HepG2 (cell line): ENCODE measurements at places on chromosomes 16 and 17. TPM values are rescaled to one million over a fixed set of nuclear protein-coding genes. Genes with fewer than 3 reads are reported as not detected.
A peak's percentile ranks its signal among the peaks of the same experiment; 100 is the strongest.

SOX9 gene
- total RNA-seq: 27.6 and 40.1 TPM in 2 replicates

YPEL2 gene
- 7.5 and 8.5 TPM in 2 replicates for total RNA-seq

GRCh38 chr16:17723531-17724134 lies 252.9 kb upstream of the XYLT1 start:
- no peaks in the 10 kb centered on the region; the same call in 2 of the 3 replicates for H3K27me3 ChIP-seq
- no peak overlapping the region for H3K27ac ChIP-seq
- H3K4me1 ChIP-seq: no peaks in the 10 kb centered on the region
- no peak overlapping the region for H3K4me3 ChIP-seq
- DNase-seq: no peak
- no peaks in the 10 kb centered on the region for H3K36me3 ChIP-seq

DNA sequence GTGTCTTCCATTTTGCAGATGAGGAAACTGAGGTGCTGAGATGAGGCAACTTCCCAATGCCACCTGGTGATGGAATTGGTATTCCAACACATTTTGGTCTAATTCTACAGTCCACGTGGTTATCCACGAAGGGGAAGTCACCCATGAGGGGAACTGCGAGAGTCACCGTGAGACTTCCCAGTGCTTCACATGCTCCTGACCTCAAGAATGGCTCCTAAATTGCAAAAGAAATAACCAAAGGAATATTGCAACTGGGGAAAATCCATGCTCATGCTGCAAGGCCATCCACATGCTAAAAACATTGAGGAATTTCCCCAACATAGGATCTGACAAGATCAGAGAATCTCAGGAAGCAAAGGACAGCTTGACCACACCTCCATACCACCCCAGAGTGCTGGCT lies 153.9 kb downstream of the HS3ST3B1 start:
- H3K27ac ChIP-seq: peak overlapping the region; percentile 27
- peaks cover 11% of the 10 kb centered on the region for H3K4me1 ChIP-seq
- no peak overlapping the region for H3K4me3 ChIP-seq
- H3K36me3 ChIP-seq: peaks cover 13% of the 10 kb centered on the region
- no peaks in the 10 kb centered on the region for H3K27me3 ChIP-seq
- DNase-seq: no peak

GRCh38 chr17:73598212-73598611 lies 46.0 kb downstream of the SDK2 start:
- no peaks in the 10 kb centered on the region for H3K36me3 ChIP-seq
- no peak for DNase-seq
- peaks cover 66% of the 10 kb centered on the region for H3K27me3 ChIP-seq
- H3K27ac ChIP-seq: no peak overlapping the region
- H3K4me1 ChIP-seq: no peaks in the 10 kb centered on the region

DNA sequence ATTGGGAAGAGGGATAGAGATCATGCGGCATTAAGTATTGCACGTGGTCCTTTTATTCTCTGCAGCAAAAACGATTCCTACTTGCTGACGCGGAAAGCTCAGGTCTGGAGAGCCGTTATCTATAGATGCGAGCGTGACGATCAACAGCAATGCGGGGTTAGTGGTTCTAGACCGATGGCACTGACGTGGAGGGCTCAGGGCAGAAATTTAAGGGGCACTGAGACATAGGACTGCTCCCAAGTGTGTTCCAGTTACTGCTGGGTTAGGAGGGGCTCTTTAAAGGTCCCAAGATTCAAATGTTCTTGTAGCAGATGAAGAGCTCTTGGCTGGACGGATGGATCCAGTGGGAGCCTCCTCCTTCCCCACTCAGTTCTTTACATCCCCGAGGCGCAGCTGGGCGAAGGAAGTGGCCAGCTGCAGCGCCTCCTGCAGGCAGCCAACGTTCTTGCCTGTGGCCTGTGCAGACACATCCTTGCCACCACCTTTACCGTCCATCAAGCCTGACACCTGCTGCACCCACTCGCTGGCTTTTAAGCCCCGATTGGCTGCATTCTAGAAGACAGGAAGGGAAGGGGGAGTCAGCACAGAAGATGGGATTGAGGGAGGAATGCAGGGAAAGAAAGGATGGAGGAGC lies 732 bp upstream of the EXOSC6 start:
- H3K4me1 ChIP-seq: peaks cover 49% of the 10 kb centered on the region
- peaks cover 36% of the 10 kb centered on the region for H3K36me3 ChIP-seq
- DNase-seq: no peak
- H3K27me3 ChIP-seq: no peaks in the 10 kb centered on the region

GRCh38 chr17:48074322-48075081 lies 26.3 kb downstream of the NFE2L1 start:
- H3K27ac ChIP-seq: no peak overlapping the region
- peak; percentile 75 for DNase-seq
- no peaks in the 10 kb centered on the region for H3K27me3 ChIP-seq
- H3K4me1 ChIP-seq: 0 out of 2 replicates have a peak, but pooled peaks cover 8% of the 10 kb centered on the region
- H3K36me3 ChIP-seq: peaks cover 12% of the 10 kb centered on the region

IGF2BP1 gene
- 75.1 and 116 TPM in 2 replicates for total RNA-seq
